DMS 273 treated with DMSO at 0.1 percent for 48 hours (cell line): ENCODE measurements at places on chromosomes 3 and 15.

DNA sequence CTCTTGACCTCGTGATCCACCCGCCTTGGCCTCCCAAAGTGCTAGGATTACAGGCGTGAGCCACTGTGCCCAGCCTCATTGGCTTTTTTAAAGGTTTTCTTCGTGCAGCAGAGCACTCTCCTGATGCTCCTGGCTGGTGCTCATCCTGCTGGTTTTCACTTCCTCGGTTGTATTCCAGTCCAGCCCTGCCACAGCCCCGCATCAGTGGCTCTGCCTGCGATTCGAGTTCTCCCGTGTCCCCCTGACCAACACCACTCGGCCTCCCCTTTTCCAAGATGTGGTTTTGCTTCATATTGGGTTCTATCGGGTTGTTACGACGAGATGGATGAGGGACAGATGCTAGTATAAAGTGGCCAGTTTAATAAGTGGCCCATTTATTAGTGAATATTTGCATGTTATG lies 27.8 kb downstream of the EFCC1 start:
- DNase-seq = no peak

DNA sequence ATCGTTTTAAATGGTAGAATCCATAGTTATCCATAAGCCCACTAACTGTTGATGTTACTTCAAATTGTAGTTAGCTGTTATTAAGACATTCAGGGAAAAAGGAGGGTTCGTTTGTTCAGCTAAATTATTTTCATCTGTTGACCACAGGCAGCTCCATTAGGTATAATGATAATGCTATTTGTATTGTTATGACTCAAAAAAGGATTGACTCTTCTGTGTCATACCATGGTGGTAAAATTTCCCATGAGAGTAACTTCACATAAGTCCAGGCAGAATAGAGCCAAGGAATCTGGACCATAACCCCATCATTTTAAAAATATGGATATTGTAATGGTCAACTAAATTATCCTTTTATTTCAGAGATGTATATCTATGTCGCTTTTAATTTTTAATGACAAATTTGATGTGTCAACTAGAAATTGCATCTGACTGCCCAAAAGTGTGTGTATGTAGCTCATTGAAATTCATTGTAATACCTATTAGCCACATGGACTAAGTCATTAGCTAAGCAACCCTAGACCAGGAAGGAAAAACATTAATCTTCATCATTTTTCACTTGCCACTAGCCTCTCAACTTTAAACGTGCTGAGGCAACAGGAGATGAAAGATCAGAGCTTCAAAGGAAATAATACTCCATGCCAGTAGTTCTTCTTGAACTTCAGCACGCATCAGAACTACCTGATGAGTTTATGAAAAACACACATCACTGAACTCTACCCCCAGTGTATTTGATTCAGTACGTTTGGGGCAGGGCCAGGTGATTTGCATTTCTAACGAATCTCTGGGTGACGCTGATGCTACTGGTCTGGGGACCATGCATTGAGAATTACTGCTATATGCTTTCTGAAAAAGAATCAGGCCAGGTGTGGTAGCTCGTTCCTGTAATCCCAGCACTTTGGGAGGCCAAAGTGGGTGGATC lies 537.7 kb downstream of the UNC13C start:
- DNase-seq = no peak

DNA sequence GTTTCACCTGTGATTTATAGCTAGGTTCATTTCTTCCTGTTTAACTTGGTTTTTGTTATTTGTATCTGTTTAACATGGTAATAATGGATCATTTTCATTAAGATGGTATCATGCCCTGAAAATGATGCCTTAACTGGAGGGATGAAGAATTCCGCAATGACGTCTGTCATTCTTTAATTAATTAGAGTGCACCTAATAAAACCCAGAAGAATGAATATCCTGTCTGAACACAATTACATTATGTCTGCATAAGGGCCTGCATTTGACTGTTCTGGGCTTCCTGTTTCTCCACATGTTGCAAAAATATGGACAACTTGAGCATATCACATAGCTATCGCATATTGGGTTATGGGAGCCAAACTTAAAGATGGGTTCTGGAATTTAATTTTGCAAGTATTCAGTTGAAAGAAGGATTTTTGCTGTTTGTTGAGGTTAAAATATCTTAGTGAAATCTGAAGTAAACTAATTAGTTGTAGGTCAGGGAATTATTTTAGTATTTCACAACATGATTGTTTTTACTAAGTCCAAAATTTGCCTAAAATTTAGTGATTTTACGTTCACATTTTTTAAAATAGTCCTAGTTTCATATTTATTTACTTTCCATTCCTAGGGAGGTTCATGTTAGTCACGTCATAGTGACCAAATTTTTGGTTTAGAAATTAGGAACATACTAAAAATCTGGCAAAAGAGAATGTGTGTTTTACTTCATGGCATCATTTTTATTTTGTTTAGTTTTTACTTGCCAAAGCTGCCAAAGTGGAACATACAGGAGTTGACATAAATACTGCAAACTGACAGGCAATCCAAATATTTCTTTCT lies 321.0 kb upstream of the TGFBR2 start:
- DNase-seq = no peak

- DNase-seq = no peak
These were observed 123.0 kb downstream of the VGLL3 start for GRCh38 chr3:86867982-86868381.

GRCh38 chr3:139434764-139435307 lies 41.5 kb downstream of the RBP2 start:
- no peak for DNase-seq

- no peak for DNase-seq
These were observed 904.2 kb downstream of the SI start for GRCh38 chr3:164174059-164174458.

DNA sequence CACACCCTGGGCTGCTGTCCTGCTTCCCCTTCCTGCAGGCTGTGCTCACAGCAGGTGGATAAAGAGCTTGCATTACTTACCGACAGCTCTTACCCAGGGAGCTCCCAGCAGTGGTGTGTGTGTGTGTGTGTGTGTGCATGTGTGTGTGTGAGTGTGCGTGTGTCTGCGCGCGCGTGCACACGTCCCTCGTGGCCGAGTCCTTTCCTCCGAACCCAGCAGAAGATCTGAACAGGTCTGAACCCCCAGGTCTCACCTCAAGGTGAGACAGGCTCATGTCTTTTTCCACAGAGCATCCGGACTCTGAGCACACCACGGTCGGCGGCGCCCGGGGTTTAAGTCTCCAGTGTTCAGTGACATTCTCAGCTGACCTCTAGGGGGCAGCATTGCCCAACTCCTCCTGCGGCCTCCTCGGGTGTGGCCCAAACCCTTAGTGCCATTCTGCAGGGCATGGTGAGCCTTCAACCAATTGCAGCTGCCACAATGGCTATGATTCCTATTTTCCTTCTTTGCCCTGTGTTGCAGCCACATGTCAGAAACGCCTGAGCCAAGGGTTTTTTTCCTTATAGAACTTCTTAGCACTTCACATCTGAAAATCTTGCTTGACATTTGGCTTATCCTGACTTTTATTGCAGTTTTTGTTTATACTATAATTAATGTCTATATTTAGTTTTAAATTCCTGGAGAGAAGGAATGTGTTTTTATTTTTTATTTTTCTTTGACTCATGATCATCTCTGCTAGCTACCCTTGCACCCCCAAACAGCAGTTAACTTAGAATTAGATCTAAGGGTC lies 64.1 kb upstream of the KLHL25 start:
- peak; percentile 36 for DNase-seq

DNA sequence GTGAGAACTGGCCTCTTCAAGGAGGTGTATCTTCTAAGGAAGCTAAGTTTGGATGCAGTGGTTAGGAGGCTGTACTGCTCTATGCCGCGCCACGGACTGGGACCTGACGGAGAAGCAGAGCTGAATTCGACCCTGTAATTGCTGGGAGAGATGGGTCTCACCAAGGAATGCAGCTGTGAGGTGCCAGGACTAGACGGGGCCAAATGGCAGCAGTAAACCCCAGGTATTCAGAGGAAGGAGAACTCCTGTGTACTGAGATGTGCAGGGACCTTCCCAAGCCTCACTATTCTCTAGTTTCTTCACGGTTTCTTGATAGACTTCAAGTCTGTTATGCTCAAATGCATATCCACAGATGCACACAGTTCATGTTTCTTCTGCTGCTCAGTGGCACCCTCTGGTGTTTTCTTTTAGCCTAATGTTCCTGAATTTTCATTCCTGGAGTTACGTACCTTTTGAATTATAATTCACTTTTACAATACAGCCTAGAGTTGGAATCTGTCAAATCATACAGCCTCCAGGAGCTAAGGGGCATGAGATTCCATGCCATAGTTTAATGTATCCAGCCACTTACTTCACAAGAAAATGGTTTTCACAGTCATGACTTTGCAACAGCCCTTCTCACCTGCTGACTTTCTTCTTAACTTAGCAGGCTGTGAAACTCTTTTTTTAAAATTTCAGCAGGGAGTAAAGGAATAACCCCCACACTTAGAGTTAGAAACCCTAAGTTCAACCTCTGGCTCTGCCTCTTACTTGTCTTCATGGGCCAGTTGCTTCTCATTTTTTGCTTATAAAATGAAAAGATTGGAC lies 61.8 kb downstream of the GLDN start:
- no peak for DNase-seq

GRCh38 chr15:58981808-58982475 lies 5.5 kb upstream of the RNF111 start:
- no peak for DNase-seq

DNA sequence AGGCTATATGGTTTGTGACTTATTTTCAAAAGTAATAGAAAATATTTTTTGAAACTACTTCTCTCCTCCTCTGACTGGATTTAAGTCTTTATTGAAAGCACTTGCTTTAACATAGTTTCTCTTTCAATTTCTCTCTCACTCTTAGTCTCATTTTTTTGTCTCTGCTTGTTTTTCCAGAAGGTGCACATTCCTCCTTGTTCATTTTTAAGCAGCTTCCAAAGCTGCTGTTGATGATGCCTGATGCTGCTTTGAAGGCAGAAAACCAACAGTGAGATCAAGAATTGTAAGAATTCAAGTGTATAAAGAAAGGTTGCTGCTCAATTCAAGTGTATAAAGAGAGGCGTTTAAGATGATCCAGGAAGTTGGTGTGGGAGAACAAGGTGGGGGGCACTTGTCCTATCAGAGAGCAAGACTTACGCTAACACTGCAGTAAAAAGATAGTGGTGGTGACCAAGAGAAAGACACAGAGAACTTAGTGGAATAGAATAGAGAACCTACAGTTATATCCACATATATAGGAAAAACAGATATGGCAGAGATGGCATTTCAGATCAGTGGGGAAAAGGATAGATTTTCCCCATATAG lies 12.1 kb downstream of the NR2C2 start:
- no peak for DNase-seq

- DNase-seq = no peak
These were observed 3.5 kb upstream of the PLA2G4E start for GRCh38 chr15:42024303-42024702.

DNA sequence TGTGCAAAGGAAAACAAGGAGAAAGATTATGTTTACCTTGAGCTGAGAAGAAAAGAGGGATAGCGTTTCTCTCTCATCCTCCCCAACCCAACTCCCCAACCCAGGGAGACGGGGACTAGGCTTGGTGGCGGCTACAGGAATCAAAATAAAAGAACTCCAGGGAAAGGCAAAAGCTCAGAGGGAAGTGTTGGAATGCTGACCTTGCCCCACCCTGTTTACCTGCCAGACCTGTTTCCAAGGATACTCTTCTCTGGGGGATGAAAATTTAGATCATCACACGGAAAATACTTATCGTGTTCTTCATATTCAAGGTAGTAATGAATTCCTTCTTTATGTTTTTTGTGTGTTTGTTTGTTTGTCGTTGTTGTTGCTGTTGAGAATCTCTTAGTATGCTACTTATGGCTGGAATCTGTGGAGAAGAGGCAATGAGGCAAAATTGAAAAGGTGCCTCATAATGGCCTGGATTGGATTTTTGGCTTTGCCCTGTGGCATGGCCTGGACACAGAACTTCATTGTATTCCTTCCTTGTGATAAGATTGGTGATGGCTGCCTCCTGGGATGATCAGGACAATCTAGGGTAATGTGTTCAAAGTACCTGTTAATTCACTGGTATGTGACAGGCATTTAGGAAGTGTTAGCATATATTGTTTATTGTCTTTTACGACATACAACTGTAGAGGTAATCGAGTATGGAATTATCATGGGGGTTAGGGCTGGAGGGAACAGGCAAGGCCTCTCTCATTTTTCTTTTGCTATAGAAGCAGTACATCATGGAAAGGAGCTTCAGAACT lies 11.1 kb upstream of the TPRG1 start:
- DNase-seq = no peak

DNA sequence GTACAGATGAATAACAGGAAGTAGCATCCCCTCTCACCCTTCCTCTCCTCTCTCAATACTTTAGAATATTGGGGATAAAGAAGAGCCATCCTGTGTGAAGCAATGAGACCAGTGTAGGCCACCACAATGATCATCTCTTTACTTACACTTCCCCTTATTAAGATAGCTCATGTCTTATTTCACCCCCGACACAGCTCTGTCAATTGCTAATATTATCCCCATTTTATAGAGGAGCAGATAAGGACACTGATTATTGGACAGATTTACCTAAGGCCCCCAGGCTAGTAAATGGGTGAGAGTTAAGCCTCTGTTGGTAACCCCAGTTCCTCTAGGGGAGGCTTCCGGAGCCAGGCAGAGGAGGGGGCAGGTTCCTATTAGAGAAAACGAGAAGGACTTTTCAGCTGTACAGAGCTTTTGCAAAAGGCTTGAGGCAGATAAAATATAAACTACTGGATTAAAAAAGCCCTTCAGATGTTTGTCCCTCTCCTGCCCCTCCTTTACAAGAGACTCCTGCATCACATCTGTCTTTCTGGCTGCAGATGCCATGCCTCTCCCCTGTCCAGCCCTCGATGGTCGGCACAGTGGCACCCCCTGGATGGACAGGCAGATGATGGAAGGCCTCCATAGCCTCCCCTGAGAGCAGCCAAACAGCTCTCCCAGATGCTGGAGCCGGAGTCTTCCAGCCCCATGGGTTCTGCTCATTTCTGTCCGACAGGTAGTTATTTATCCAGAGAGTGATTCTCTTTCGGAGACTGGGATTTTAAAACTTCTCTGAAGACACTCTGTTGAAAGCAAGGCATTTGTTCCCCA lies 49.4 kb upstream of the LCTL start:
- DNase-seq = no peak

GRCh38 chr3:112755845-112756613 lies 90.6 kb downstream of the CD200R1L start:
- DNase-seq = no peak

GRCh38 chr3:101574388-101575112 lies 570 bp downstream of the PCNP start:
- DNase-seq = peak; percentile 78

DNA sequence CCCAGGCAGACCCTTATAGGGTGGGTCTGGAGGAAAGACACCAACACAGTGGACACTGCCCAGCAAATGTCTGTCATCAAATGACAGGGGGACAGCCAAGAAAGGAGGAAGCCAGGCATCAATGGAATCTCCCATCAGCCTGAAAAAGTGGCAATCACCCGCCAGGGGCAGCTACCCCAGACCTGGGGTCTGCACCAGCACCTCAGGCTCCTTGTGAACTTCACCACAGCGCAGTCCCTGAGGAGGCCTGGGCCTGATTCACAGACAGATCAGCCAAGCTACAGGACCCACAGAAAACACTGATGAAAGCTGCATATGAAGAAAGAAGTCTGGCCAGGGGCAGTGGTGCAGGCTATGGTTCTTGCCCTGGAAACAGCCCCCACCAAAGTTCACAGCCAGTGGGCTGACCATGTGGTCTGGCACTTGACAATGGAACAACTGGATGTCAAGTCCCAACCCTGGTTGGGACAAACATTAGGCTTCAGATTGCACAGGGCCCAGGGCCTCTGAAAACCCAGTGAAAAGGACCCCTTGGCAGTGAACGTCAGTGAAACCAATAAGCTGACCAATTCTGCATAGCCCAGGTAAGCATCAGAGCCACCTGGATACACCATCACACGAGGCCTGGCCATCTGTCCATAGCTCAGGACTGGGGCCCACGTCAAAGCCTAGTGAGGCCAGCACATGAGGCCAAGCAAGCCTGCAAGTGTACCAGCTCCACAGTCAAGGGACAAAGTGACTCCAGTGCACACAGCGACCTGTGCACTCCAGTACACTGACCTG lies 29.1 kb downstream of the ALS2CL start:
- no peak for DNase-seq
